Mucosa of descending colon (tissue), 3 donors: ENCODE measurements at places on chromosomes 6 and 20. TPM values are rescaled to one million over a fixed set of nuclear protein-coding genes. Genes with fewer than 3 reads are reported as not detected.

The TFAP2D gene
- not detected for total RNA-seq

The TXLNB gene
- 0.36 TPM for total RNA-seq

The GTSF1L gene
- total RNA-seq = not detected

The SLC26A8 gene
- 0.35 TPM for total RNA-seq

The ADTRP gene
- total RNA-seq = 91.9 TPM

The SNAP25 gene
- 1.1 TPM for total RNA-seq

The ADGRF5 gene
- total RNA-seq = 3.9 TPM

The CTAGE9 gene
- total RNA-seq = not detected

The TNXB gene
- 36.9 TPM for total RNA-seq

The SCRT2 gene
- not detected for total RNA-seq

The ZNF391 gene
- total RNA-seq = 2.2 TPM

The ID4 gene
- total RNA-seq = 4.7 TPM

The KHDRBS2 gene
- total RNA-seq = 0.82 TPM

The EFCAB8 gene
- total RNA-seq = 0.17 TPM

The SLC35B2 gene
- 31.6 TPM for total RNA-seq

The TRDN gene
- 0.51 TPM for total RNA-seq

The RSPH4A gene
- 0.35 TPM for total RNA-seq

The MYT1 gene
- total RNA-seq = 0.76 TPM

The PKIB gene
- total RNA-seq = 122 TPM

The WFDC5 gene
- not detected for total RNA-seq

The SFTA2 gene
- not detected for total RNA-seq

The TREM1 gene
- 2.0 TPM for total RNA-seq

The TNFRSF21 gene
- total RNA-seq = 54.8 TPM

The MC3R gene
- not detected for total RNA-seq

The OR2H1 gene
- not detected for total RNA-seq

The TCF21 gene
- total RNA-seq = 1.9 TPM

The ZNF217 gene
- total RNA-seq = 78.2 TPM

The PRDM1 gene
- 10.5 TPM for total RNA-seq

The CCN6 gene
- total RNA-seq = not detected

The NKAPL gene
- 2.8 TPM for total RNA-seq

The REV3L gene
- 56.4 TPM for total RNA-seq

The SMPD2 gene
- 22.7 TPM for total RNA-seq

The FRS3 gene
- 7.9 TPM for total RNA-seq

The B3GALT4 gene
- total RNA-seq = 41.7 TPM
